NCI-H1436 treated with DMSO at 0.1 percent for 48 hours (cell line): ENCODE measurements at places on chromosomes 11 and 22.

DNA sequence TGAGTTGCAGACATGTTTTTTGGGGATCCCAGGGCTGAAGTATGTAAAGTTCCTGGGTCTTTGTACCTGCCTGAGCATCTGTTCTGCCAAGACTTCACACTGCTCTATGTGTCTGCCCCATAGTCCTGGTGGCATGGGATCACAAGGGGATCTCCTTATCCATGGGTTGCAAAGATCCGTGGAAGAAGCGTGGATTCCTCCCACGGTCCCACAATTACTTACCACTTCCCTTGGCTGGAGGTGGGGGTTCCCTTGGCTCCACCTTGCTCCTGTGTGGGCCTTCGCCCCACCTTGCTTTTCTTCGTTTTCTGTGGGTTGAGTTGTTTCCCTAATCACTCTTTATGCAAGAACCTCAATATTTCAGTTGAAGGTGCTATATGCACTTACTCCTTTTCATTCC lies 157.4 kb upstream of the CHORDC1 start:
- no peak for DNase-seq

DNA sequence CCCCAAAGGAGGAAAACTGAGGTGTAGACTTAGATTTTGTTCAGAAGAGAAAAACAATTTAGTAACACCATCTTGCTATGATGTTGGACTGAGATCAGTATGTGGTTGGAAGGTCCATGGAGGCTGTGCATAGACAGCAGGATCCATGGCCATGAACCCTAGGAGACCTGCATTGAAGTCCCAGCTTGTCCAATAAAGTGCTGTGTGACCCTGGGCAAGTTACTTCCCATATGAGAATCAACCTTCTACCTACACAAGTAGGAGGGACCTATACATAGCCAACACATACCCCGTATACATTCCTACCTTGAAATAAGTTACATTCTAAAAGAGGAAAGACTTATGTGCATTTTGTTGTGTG lies 27.3 kb upstream of the ZNRF3 start:
- no peak for DNase-seq

GRCh38 chr22:27966168-27967064 lies 47.4 kb upstream of the PITPNB start:
- no peak for DNase-seq

GRCh38 chr11:74570266-74571061 lies 21.9 kb upstream of the POLD3 start:
- DNase-seq: peak; percentile 1

DNA sequence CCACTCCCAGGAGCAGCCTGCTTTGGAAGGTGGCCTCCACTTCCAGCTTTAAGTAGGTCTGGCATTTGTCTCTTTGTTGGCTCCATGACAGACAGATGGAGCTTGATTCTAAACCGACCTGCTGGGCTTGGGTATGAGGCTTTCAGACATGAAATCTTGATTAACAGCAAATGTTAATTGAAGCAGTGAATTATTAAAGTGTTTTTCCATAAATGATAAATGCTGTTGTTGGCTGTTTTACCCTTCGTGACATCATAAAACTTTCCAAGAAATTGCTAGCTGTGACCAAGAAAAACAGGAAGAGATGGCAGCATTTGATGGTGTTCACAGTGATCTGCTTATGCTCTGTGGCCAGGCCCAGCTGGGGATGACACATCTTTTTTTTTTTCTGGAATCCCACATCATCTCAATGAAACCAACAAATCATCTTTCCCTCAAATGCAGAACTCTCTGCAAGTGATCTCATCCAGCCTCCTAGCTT lies 66.1 kb downstream of the RBMXL2 start:
- DNase-seq: no peak

DNA sequence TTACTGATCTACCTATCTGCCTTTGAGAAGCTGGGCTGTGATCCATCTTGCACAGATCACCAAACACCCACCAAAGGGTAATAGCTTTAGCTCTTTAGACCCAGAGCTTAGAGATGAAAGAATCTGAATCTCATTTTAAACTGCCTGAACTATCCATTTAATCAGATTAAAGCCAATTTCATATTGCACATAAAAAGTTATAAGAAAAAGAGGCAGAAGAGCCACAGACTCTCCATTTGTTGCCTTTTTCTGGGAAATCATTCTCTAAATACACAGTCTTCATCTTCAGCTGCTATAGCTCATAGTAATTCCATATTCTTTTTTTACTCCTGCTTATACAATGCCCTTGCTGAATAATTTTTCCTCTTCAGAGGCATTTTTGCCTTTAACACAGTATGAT lies 271.2 kb downstream of the DLG2 start:
- DNase-seq: no peak

DNA sequence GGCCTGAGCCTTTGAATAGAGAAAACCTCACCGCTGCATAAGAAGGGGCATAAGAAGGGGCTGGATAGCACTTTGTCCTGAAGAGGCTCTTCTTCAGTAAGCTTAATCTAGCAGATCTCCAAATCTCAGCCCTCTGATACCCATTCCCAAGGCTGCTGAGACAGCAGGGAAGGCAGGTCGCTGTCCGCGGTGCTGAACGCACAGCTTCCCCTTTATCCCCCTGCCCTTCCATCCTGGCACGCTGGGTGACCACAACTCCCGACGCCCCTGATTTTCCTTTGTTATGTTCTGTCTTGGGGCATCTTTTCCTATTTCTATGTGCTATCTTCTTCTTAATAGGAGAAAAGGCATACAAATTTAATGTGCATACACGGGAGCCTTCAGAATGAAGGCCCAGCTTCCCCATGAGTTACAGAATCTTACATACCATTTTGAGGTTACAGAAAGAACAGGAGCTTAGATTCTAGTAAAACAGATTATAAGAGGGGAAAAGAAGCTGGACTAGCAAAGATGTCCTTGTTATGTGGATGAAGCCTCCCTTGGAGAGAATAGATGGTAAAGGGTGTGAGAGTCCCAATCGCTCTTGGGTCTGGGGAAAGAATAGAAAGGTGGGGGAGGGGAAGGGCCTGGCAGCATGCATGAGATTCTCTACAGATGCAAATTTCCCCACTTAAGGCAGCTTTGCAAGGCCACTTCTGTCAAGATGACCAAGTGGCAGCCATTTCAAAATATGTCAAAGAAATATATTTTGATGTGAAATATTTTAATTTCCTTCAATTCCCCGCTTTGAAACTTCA lies 5.7 kb upstream of the SULT4A1 start:
- DNase-seq: no peak

DNA sequence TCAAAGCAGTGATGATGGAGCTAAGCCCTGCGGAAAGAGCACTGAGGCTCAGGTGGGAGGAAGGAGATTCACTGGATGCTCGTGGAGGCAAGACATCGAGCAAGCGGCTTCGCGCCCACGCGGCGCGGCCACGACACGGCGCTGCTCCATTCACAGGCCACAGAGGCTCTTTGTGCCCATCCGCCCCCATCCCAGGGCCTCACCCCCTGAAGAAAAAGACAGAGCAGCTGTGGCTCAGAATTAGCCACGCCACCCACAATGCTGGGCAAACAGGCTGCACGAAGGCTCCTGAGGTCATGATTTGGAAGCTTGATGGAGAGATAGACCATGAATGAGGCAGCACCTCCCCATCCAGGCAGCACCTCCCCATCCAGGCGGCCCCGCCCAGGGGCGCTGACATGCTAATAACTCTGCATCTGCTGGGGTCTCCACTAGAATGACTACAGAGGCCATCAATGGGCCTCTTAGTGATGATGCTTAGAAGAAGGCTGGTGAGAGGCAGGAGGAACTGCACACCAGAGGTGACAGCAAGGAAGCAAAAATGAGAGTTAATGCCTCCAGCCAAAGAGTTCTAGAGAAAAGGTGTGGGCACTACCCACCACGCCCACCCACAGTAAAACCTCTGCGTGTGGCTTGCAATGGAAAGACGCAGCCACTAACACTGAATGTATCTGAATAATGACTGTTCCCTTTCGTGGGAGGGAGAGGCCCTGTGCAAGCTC lies 43.5 kb downstream of the MYH9 start:
- DNase-seq: no peak

DNA sequence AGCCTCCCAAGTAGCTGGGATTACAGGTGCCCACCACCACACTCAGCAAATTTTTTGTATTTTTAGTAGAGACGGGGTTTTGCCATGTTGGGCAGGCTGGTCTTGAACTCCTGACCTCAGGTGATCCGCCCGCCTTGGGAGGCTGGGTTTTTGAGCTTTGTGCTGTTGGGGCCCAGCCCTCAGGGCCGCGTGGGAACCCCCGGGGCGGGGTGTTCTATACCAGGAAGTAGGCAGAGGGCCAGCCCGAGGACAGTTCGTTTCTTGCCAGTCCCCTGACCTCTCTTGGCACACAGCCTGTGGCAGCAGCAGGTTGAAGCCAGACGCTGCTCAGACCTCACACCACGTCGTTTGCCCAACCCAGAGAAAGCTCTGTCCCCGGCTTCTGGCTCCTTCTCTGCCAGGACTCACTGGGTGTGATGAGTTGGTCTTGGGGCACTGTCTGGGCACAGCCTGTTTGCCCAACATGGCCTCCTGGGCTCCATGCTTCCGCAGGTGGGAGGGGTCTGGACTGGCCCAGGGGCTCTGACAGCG lies 24.9 kb upstream of the CHKA start:
- DNase-seq: no peak

DNA sequence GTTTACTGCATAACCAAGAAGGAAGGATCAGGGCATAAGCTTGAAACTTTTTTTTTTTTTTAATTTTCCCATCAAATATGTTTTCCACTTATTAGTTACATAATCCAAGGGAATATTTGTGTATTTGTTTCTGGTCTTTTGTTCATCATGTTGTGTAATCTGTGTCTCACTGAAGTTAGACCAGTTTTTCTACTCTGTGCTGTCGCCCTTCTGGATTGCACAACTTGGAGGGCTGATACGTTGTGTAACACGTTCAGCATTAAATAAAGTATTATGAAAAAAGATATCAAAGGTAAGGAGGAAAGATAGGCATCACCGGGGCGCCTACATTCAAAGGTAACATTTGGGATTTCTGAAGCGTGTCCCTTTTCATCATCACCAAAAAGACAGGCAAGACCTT lies 3.3 kb upstream of the E2F8 start:
- no peak for DNase-seq

DNA sequence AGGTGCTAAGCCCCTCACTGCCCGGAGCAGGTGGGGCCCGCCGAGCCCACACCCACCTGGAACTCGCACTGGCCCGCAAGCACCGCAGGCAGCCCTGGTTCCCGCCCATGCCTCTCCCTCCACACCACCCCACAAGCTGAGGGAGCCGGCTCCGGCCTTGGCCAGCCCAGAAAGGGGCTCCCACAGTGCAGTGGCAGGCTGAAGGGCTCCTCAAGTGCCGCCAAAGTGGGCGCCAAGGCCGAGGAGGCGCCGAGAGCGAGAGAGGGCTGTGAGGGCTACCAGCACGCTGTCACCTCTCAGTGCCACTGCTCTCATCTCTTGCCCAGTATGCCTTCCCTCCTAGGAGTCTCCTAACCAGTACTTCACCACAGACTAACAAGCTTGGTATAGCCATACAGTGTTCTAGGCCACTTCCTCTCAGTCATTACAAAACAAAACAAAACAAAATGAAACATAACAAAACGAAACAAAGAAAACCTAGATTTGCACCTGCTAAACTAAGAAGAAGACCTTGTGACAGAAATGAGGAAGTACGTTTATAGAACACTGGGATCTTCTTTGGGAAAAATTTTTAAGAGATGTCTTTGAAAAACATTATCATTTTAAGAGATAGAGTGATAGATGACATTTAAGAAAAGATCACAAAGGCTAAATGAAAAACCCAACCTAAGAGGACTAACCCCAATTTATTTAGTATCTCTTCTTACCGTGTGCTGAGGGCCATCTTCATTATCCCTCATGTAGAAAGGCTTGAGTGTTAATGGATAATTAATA lies 47.7 kb upstream of the GAB2 start:
- DNase-seq: no peak

DNA sequence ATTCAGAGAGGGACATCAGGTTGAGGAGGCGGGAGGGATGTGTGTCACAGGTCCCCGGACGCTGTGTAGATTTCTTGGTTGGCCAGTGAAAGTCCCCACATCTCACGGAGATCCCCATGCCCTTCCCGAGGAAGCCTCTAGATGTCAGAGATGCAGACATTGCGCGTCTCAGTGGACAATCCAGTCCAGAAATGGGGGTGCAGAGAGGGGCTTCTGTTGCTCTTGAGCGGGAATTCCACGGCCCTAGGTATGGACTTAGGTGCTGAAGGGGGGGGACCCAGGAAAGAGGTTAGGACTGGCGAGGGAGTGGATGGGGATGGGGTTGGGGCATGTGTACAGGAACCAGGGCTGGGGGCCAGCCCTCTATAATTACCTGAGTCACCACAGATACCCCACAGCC lies 7.0 kb downstream of the THY1 start:
- DNase-seq: no peak

DNA sequence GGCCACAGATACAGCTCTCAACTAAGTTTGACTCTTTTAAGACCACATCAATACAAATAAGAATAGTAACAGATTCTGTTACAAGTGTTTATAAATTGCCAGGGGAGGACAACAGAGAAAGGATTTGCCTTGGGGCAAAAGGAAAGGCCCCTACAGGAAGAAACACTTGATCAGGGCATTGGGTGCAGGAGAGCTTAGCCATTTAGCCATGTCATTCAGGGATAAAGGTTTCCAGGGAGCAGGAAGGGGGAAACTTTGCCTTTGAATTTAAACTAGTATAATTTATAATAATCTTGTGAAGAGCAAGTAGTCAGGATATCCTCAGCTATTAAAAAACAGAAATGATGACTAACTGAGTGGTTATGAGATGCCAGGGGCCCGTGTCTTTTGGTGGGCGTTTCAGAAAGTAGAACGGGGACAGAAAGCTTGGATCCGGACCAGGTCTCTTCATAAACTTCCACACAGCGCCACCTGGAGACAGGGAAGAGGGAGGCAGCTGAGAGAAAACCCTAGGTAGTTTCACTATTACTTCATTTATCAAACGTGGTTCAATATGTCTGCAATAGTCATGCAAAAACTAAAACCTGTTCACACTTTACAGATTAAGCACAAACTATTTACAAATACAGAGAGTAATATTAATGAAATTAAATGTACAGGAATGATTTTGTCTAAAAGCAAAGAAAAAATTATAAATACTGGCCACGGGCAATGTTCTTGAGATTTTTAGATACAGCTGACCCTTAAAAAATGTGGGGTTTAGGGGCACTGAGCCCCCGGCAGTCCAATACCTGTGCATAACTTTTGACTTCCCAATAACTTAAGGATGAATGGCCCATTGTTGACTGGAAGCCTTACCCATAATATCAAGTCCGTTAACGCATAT lies 11.0 kb upstream of the SLC5A4 start:
- peak; percentile 9 for DNase-seq

DNA sequence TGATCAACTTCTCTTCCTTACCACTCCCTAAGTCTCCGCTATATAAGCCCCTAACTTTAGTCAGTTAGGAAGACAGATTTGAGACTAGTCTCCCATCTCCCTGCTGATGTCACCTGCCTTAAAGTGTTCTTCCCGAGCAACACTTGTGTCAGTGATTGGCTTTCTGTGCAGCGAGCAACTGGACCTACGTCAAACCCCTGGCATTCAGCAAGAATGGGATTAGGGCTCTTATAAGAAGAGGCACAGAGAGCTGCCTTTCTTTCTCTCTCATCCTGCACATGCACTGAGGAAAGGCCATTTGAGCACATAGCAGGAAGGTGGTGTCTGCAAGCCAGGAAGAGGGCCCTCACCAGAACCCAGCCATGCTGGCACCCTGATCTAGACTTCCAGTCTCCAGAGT lies 116.6 kb upstream of the THY1 start:
- no peak for DNase-seq

GRCh38 chr11:8022876-8023275 lies 35.7 kb downstream of the EIF3F start:
- DNase-seq: no peak
